ENCODE measurements at places on chromosomes 1 and 21.

- no peak for DNase-seq
These were observed 49.5 kb upstream of the VCAM1 start for GRCh38 chr1:100670083-100670482.

GRCh38 chr1:71831646-71832045, 450.7 kb downstream of the NEGR1 start:
- DNase-seq, result no peak

DNA sequence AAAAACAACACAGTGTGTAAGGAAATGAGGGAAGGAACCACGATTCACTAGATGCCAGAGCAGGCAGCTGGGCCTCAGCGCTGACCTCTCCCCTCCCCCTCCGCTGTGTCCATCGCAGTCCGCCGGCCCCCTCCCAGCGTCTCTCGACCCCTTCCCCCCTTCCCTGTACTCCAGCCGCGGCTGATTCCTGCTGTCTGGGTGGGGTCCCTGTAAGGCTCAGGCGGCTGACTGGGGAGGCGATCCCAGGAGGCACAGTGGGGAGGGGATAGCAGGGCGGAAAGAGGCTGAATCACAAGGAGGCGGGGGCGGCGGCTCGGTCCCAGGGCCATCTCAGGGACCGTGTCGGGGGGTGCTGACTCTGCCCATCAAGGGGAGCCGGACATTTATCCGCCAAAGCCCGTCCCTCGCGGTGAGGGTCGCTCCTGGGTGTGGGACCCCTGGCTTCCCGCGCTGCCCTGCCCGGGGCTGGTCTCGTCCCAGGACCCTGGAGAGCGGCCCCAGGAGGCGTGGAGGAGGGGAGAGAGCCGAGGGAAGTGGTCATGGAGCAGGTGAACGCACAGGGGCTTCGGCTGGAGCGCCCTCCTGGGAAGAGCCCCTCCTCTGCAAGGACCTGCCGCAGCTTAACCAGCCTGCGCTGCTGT, 241.9 kb downstream of the PTPRU start:
- DNase-seq, result no peak

GRCh38 chr1:234295068-234295467, 78.2 kb upstream of the COA6 start:
- DNase-seq, result no peak

- no peak for DNase-seq
These were observed 367.4 kb downstream of the RPS6KC1 start for GRCh38 chr1:213418268-213419071.

- DNase-seq, result no peak
These were observed 243 bp downstream of the ADAM15 start for GRCh38 chr1:155051342-155051776.

- DNase-seq, result no peak
These were observed 15.2 kb downstream of the GADD45A start for GRCh38 chr1:67700220-67700619.

Data from iPS DF 6.9 (cell line).